ENCODE measurements at places on chromosomes 11 and 22.

DNA sequence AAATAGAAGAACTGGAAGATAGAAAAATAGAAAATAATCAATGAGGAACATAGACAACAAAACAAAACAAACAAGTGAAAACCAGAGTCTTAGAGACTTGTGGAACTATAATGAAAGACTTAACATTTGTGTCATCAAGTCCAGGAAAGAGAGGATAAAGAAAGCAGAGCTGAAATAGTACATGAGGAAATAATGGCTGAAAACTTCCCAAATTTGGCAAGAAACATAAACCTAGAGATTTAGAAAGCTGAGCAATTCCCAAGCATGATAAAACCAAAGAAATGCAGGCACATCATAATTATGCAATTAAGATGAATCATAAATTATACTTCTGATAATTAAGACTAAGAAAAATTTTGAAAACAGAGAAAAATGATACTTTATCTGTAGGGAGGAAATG lies 614.5 kb downstream of the ETS1 start:
- DNase-seq, result no peak

DNA sequence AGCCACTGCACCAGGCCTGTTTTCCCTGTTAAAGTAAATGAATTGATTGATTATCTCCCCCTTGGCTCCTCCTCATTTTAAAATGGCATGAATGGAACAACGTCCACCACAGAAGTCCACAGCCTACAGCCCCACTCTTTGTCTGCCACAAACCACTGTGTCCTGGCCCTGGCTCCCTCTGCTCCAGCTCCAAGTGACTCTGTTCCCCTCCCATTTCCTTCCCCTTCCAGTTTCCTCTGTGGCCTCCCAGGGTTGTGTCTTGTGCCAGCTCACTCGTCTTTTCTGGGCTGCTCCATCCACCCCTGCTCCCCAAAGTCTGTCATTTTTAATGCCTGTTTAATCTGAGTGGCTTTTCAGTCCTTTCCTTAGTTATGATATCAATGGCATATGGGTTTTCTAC lies 52.4 kb upstream of the CD5 start:
- no peak for DNase-seq

DNA sequence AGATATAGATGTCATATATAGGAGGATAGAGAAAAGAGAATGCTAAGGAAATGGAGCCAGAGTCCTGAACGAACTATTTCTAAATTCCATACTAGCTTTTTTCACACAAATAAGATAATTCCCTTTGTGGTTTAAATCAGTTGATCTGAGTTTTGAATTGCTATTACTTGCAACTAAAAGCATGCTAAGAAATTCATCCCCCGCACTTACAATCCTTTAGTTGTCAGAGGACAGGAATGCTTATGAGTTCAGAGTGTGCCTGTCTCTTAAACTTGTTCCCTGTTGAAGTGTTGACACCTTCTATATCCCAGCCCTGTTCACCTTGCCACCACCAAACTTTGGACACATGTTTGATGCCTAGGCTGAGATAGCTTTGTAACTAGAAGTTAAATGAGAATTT lies 406.2 kb downstream of the METTL15 start:
- peak; percentile 51 for DNase-seq

DNA sequence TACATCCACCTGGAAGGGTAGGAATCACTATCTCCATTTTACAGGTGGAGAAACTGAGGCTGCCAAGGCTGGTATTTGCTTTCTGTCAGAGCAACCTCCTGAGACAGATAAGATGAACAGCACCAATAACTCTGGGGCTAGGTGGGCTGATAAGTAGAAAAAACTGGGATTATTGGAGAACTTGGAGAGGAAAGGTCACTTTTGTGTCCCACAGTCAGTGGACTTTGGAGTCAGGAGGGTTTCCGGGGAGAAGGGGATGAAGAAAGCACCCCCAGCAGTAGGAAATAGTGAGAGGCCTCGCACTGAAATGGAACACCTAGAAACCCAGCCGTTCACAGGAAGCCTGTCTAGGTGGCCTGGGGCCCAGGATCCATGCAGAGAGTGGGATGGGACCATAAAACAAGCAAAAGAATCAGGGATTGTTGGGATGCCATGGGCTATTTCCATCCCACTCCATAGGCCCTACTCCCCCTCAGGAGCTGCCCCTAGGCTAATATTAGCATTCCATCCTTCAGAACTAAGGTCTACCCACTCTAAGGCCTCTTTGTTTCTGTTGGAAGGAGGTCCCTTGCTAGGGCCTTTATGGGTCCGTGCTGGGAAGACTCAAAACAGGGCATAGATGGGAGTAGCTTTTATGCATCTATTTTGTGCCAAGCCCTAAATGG lies 31.0 kb upstream of the FCHSD2 start:
- no peak for DNase-seq

DNA sequence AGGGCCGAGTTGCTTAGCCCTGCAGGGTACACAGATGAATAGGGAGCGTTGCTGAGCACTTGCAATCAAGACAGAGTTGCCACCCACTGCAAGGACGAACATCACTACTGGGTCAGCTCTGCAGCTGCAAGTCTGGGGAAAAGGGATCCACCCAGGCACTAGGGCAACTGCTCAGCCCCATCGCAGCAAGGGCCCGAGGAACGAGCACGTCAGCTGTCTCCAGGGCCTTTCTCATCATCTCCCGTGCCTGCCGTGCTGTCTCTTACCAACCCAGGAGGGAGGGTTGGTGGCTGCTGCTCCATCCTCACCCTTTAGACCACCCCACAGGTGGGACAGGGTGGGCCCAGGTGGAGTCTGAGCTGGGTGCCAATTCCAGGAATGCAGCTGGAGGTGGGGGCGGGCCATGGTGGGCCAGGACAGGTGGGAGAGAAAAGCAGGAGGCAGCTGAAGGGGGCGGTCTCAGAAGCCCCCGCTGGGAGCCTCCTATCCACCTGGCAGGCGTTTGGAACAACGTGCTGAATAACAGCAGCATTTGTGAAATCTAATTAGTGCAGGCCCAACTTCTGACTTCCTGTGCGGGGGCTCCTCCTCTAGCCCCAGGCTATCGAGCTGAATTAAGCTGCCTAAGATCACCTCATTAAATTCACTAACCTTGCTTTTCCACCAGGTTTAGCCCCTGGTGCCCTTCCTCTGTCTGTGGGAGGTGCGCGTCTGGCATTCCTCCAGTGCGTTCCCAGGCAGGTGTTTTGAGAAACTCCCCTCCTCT lies 252.5 kb downstream of the ST3GAL4 start:
- DNase-seq, result no peak

- no peak for DNase-seq
Measured at GRCh38 chr11:68664141-68664540, 20.2 kb upstream of the GAL start.

- DNase-seq, result peak; percentile 99
Measured at GRCh38 chr11:120335908-120336640, at the start of gene ARHGEF12. Gene ARHGEF12 (plus strand): TSS chr11:120336413. CDS start chr11:120337244, 831 bp downstream.

- peak; percentile 82 for DNase-seq
Measured at GRCh38 chr22:45290410-45290936, 5.7 kb downstream of the UPK3A start.

GRCh38 chr11:14082338-14082737 lies 119.8 kb downstream of the SPON1 start:
- peak; percentile 36 for DNase-seq

- DNase-seq, result no peak
Measured at GRCh38 chr11:61507962-61508861, at the start of gene LRRC10B. Gene LRRC10B (plus strand): TSS chr11:61508749. CDS start chr11:61508999, 250 bp downstream.

- no peak for DNase-seq
Measured at GRCh38 chr11:64173616-64174355, 7.9 kb upstream of the MACROD1 start.

GRCh38 chr11:18063125-18063524 lies 17.1 kb upstream of the TPH1 start:
- DNase-seq, result no peak

DNA sequence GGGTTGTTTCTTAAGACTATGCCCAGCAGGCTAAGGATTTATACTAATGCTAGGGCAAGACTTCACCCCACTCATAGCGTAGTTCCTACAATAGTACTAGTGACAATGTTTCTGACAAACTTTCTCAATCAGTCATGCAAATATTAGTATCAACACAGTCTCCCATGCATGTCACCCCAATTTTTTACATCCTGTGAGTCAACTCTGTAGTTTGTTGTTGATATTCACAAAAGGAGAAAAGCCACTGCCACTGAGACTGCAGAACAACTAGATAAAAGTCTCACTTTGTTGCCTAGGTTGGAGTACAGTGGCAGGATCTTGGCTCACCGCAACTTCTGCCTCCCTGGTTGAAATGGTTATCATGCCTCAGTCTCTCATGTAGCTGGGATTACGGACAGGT lies 155.2 kb downstream of the RBFOX2 start:
- no peak for DNase-seq

- no peak for DNase-seq
Measured at GRCh38 chr11:595400-595799, 19.1 kb downstream of the PHRF1 start.

- DNase-seq, result no peak
Measured at GRCh38 chr11:117822074-117823033, 2.2 kb downstream of the FXYD2 start.
